ENCODE measurements at places on chromosomes 11 and 22.

GRCh38 chr11:77029829-77030228, 4.4 kb upstream of the B3GNT6 start:
- DNase-seq: no peak

DNA sequence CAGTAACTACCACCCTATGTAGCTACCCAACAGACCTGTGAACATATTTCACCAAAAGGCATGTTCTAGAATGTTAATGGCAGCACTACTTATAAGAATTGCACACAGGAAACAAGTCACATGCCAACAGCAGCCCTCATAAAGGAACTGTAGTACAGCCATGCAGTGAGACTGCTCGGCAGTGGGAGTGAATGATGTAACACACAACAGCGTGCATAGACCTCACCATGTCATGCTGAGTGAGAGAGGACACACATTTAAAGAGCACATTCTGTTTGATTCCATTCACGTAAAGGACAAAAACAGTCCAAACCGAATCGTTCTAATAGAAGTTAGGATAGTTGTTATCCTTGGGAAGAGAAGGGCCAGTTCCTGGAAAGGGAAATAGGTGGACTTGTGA, 27.2 kb upstream of the KIRREL3 start:
- DNase-seq: no peak

DNA sequence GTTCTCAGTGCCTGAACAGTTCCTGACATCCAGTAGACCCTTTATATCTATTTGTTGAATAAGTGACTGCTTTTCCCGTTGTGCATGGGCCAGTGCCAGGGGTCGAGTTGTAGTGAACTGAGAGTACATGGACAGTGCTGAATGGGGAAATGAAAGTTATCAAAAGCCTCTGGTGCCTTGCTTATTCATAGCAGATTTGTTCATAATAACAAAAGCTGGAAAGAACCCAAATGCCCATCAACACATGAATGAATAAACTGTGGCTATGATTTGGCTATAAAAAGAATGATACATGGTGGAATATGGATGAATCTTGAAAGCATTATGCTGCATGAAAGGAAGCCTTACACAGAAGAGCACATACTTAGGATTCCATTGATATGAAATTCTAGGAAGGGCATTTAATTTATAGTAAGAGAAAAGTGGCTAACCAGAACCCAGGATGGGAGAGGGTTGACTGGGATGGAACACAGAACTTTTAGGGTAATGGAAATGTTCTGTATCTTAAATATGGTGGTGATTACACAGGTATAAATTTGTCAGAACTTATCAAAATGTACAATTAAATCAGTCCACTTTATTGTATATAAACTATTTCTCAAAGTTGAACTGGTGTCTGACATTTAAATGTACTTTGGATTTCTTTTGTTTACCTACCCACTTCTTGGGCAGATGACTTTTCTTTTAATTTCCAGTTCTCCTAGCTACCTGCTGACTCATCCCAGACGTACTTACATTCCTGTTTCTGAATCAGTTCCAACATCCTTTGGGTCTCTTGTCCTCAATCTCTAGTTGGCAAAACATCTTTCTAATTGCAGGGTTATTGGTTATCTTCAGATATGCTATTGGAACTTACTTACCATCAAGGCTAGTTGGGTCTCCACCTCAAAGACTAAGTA, 42.8 kb downstream of the PACS1 start:
- DNase-seq: peak; percentile 87

DNA sequence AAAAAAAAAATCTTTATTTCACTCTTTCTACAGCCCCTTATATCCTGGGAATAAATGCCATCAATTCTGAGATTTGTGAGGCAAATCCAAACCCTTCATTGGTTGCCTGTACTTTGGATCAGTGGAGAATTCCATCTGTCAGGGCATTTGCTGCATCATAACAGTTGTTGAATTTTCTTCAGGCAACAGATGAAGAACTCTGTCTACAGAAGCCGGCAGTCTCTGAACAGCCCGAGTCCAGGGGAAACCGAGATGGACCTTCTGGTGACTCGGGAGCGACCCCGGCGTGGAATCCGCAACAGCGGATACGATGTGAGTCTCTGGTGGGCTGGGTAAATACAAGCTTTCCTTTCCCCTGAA, 82.3 kb downstream of the C11orf91 start:
- DNase-seq: no peak

GRCh38 chr11:111045407-111045803, 200.1 kb upstream of the POU2AF2 start:
- DNase-seq: no peak

DNA sequence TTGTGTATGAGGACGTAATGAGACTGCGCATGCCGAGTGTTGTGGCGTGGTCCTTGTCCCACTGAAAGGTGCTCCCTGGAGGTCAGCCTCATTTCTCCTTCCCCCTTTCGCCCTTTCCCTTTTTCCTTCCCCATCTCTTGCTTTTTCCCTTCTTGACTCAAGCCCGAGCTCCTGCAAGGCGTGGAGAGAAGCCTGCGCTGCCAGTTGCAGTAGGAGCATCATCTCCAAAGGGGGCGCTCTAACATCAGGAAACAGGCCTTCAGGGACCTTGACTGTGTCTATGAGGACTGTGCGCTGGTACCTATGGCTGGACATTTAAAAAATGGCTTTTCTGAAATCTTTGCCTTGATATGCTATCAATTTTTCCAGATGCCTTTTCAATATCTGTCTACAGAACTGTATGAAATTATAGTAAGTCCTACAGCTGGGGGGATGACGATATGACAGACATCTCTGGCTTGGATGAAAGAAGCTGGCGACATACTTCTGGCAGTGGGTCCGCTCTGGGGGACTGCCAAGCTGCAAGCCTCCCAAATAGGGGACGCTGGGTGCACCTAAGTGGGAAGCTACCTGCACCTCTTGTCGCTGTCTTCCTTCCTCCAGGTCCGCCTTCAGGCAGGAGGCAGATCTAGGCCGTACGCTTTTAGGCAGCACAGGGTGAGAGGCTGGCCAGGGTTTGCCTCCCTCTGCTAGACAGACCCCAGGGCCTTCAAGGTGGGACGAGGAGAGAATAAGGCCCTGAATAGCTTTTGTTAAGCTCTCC, 96.5 kb downstream of the NXPE2 start:
- peak; percentile 57 for DNase-seq

- DNase-seq: peak; percentile 35
Measured at GRCh38 chr11:83127310-83127637, 29.7 kb upstream of the PCF11 start.

GRCh38 chr11:15967966-15968365, 388.4 kb downstream of the SOX6 start:
- no peak for DNase-seq

DNA sequence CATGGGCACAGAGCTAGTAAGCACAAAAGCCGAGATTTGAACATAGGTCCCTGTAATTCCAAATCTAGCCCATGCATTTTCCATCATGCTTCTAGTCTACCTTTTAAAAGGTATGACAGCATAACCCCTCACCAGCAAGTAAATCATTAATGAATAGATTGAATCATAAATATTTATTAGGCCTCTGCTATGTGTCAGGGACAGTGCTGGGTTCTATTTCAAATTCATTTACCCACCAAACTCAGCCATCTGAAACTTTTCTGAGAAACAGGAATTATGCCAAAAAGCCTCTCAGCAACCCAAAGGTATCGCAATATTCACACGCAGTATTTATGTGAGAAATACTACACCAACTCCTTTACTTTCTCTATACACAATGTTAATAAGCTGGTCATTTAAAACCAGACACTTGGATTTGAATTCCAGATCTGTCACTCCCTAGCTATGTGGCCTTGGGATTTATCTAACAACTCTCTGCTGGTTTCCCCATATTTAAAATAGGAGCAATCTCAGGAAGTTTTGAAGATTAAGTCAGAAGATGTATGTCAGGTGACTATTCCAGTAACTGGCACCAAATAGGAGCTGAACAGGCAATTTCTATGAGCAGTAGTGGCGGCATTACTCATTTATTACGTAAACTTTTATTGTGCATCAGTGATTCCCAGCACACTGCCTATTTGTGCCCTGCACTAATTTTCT, 191.4 kb downstream of the TENM4 start:
- DNase-seq: peak; percentile 96

DNA sequence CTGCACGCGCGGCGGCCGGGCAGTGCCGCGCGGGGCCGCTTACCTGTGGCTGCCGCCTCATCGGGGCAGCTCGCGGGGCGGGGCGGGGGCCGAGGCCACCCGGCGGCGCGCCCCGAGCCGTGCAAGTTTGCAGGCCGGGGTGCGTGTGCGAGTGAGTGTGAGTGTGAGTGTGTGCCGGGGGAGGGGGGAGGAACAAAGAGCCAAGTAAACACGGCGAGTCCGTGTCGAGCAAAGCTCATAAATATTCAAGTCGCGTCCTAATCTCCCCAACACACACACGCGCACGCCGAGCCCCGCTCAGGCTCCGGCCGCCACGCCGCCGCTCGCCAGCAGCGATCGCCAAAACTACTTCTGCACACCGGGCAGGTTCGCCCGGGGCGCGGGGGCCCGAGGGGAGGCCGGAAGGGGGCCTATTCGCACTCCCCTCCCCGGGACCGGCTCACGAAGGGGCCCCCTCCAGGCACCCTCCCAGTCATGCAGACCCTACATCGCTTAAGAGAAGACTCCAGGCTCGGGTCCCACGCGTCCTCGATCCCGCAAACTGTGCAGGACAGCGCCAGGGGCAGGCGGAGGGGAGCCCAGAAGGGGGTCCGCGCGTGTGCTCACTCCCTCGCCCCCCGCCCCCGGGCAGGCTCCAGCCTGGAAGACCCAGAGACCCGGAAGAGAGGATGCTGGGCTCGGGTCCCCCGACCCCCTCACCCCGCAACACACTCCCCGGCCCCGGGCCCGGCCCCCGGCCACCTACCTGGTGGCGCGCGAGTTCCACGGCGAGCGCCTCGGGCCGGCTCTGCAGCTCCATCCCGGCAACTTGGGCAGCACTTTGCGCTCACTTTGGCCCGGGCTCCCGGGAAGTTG, 827 bp downstream of the PHF21B start:
- DNase-seq: no peak
